ENCODE measurements at places on chromosomes 7 and 10.

DNA sequence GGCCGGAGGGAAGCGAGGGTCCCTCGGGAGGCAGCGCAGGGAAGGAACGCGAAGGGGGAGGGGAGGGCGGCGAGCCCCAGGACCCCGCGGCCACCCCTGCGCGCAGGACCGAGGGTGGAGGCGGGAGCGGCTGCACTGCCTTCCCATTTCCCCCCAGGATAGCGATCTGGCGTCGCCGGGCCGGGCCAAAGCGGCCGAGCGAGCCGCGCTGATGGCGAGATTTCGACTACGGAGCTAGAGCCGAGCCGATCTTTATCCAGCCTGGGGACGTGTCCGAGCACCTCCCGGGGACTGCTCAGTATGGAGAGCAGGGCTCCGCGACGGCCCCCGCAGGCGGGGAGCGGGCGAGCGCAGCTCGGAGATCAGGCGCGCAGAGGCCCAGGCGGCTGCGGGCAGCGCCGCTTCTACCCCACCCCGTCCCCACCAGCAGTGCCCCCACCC, 590 bp upstream of the CRTAC1 start:
- DNase-seq, result no peak

DNA sequence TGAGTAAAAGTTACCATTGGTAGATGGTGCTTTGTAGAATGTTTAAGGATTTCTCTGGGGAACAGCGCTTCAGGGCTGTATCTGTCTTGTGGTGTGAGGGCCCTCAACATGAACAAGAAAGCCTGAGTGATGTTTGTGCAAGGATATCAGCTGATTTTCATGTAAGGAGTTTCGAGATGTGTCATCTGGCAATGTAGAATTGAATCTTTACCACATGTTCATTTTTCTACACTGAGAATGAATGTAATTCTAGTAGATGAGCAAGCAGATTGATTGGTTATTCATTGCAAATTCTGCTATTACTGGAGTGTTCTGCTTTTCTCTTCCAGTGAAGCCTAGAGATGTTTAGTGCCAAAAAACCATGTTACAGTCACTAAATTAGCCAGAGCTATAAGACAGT, 87.7 kb downstream of the ST7 start:
- no peak for DNase-seq

DNA sequence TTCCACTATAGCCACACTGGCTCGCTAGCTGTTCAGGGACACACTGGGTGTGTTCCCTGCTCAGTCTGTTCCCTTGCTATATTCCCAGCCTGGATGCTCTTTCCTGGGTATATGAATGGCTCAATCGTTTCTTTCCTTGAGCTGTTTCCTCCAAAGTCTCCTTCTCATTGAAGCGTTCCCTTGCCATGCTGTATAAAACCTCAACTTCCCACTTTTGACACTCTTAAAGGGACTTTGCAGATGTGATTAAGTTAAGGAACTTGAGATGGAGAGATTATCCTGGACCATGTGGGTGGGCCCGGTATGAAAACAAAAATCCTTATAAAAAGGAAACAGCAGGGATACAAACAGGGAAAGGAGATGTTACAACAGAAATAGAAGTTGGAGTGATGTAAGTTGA, 973.1 kb downstream of the LRMDA start:
- DNase-seq, result no peak

GRCh38 chr7:139735912-139736595, 41.7 kb downstream of the HIPK2 start:
- no peak for DNase-seq

DNA sequence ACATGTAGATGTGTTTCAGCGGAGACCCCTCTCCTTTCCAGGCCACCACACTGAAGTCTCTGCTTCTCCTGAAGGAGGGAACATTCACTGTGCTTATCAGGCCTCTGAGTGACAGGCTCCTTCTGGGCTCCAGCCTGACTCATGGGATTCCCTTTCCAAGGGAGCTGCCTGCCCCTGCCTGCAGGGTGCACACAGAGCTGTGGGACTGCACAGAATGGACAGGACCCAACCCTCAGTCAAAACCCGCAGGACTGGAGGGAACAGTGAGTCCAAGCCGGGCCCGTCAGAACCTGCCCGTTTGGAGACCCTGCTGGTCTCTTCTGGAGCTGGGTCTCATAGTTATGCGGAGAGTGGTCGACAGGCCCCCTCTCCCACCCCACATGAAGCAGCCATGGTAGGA, 32.6 kb downstream of the PLAC9 start:
- DNase-seq, result no peak

DNA sequence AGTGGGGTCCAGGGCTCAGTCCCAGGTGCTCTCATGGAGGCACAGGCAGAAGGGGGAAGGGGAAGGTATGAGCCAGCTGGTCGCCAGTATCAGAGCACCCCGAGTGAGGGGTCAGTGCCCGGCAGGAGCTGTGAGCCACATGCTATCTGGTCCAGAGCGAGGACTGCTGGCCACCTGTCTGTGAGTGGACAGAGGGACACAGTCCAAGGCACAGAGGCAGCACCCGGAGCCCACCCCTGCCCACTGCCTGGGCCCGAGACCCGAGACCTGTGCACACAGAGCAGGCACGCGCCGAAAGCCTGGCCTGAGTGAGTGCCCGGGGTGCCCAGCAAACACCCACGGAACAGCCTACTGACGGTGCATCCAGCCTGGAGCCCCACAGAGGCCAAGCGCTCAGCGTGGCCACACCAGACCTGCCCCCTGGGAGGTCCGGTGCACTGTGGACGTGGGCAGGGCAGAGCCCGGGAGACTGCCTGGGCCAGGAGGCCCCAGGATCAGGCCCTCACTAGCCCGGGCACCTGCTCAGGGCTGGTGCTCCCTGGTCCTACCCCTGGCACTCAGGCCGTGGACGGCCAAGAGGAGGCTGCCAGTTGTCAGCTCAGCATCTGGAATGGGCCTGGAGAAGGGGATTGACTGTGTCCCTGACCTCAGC, 29.4 kb downstream of the ADGRA1 start:
- DNase-seq, result no peak

GRCh38 chr10:130498042-130498441, 361.9 kb downstream of the GLRX3 start:
- no peak for DNase-seq

GRCh38 chr10:15209827-15210509, 41.5 kb upstream of the NMT2 start:
- peak; percentile 75 for DNase-seq

- DNase-seq, result no peak
These were observed 45.2 kb downstream of the PPP1R3A start for GRCh38 chr7:113873554-113874151.

GRCh38 chr10:79374312-79375191, 27.3 kb downstream of the PPIF start:
- peak; percentile 61 for DNase-seq

- DNase-seq, result no peak
These were observed 1.1 kb upstream of the ZNF503 start for GRCh38 chr10:75402486-75403143.

DNA sequence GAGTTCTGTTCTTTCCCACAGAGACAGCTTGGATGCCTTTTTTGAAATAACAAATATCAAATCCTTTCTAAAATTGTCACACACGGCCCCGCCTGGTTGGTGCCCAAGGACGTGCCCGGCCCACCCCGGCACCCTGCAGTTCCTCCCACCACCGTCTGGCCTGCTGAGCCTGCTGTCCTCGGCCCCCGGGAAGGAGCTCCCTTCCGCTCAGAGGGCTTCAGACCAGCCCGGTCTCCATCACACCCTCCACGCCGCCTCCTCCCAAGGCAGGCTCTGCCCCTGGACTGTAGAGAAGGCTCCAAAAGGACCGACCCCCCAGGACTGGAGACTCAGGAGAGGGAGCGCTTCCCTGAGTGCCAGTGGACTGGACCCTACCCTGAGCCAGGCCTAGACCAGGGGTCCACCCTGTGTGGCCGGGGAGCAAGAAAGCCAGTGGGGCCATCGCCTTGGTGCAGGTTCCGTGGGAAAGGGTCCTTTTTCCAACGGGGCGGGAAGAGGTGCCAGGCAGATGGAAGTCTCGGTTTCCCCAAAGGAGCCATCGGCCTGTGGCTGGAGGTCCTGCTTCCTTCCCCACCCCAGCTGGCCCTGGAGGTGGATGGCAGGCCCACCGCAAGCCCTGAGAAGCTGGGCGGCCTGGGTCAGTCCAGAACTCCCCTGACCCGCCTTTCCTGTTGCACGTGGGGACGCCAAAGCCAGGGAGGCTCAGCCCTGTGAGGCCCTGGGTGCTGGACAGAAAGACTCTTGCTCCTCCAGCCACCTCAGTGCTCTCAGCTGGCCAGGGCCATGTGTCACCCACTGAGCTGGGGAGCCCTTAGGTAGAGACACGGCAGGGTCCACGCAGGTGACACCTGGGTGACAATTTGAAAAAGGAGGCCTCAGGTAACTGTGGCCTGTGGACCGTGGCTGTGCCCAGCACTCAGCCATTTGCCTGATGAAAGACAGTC, 69.8 kb downstream of the PWWP2B start:
- DNase-seq, result no peak

DNA sequence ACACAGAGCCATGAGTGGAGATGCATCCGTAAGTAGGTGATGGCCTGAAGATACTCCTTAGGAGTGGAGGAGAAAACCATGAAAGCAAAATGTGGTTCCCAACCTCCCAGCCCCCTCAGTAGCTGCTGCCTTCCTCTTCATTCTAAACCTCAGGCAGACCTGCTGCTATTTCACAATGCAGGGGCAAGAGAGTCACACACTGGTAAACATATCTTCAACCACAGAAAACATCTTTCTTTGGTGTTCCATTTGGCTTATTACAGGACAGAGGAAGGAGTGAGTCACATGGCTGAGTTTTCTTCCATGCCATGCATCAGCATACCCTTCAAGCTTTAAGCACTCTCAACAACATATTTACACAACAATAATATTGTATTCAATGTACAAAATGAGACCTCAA, 342.1 kb downstream of the BMPER start:
- DNase-seq, result no peak

DNA sequence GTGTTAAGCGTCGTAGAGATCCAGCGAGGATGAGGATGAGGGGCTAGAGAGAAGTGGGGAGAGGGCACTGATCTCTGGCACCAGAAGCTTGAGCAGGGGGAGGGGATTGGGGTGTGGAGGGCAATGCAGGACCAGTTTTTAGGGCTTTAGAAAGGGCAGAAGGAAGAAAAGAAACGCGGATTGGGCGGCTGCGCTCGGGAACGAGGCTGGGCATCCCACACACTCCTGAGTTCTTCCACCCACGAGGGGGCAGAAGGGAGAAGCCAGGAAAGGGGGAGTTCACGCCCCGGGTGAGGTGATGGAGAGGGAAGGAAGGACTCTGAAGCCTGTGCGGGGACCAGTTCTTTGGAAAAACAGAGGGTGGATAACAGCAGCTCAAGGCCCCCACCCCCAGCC, 6.1 kb upstream of the VGF start:
- no peak for DNase-seq

GRCh38 chr7:48575516-48575915, 348.8 kb upstream of the CDC14C start:
- DNase-seq, result no peak

GRCh38 chr7:40311307-40311706, 176.5 kb downstream of the SUGCT start:
- DNase-seq, result no peak

DNA sequence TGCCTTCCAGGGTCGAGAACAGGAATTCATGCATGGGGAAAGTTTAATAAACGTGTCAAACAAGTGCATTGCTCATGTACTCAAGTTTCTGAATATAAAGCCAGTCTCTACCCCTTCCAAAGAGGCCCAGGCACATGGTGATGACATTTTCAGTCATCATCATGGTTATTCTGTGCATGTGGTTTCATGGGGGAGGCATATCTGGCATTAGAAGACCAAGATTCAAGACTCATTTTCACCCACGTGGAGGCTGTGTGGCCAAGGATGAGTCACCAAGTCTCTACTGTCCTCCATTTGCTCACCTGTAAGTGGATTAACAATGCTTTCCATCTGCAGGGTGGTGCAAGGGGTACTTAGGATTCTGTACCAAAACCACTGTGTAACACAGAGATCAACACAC, 34.0 kb upstream of the CNPY1 start:
- no peak for DNase-seq

GRCh38 chr7:97155897-97156418, 38.5 kb downstream of the SDHAF3 start:
- no peak for DNase-seq

DNA sequence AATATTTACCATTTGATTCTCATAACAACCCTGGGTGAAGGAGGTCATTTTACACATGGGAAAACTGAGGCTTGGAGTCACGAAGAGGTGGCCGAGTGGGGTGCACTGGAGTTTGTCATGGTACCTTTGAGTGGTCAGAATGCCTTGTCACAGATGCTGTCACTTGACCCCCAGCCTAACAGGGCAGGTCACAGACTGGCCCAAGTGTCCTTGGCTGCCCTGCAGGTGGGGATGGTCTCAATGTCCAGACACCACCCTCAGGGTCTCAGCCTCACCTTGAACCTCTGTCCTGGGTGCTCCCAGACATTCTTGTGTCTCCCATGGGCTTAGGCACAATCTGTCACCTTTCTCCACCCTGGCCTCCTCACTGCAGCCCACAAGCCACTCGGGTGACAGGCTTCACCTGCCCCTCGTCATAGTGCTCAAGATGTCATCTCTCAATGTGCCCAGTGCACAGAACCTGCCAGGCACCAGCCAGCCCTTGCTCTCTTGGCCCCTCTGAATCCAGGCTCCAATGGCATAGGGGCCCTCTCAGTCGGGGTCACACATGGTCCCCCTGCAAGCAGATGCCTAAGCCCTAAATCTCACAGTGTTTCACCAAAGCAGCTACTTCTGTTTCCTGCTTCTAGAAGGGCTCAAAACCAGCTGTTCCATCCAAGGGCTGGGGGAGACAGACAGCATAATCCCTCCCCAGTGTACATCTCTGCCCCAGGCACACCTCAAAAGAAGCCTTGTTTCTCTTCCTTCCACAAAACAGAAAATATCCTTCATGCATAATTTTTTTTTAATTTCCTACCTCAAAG, 76.8 kb upstream of the NANOS1 start:
- DNase-seq, result no peak

DNA sequence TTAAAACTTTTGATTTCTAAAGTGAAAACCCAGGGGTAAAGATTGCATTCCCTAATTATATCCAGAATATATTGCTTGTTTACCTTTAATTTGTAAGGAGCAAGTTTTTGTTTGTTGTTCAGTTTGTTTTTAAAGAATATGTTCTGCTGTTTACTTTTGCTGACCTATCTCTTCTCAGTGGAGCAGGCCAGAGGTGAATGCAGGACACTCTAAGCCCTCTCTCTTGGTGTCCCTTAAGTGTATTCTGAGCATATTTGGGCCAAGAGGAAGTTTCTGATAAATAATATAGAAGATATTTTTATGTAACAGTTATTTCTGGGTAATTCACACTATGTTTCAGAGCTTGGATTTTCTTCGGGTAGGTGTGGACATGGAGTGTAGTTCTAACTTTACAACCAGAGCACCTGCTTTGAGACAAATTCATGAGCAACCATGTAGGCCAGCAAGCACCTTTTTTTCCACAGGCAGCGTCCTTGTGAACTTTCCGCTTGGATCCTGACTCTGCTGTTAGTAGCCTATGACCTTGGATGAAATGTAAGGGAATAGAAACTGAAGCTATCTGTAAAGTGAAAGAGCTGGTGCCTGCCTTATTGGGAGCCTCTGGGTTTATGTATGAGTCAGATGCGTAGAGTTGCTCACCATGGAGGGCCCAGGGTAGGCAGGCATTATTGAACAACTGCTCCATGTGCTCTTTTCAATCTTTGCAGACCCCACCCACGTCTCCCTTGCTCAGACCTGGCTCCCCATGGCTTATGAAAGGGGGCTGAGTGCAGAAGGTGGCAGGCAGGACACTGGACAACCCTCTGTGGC, 16.1 kb downstream of the OGDH start:
- no peak for DNase-seq

Measured in stimulated activated CD4-positive, alpha-beta T cell treated with anti-CD3 and anti-CD28 coated beads, TNF-alpha, amount 100 ng/mL, for 24 hours (primary cell).